ENCODE measurements at places on chromosomes 5 and 9.

DNA sequence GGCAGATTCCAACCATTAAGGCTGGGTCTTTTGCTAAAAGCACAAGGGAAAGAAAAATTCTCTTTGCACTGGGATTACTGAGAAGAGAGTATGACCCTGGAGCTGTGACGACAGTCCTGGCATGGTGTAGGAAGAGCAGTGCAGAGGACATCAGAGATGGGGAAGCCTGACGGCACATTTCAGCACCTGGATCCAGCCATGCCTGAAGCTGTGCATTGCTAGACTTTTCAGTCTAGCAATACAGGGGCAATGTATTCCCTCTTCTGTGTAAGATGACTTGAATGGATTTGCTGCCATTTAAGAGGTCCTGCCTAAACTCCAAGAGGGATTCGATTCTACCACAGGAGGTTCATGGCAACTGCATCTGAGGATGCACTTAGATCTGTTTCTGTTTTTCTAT lies 12.3 kb upstream of the MRNIP start:
- DNase-seq, result no peak

GRCh38 chr9:88809355-88810161 lies 181.7 kb upstream of the S1PR3 start:
- no peak for DNase-seq

DNA sequence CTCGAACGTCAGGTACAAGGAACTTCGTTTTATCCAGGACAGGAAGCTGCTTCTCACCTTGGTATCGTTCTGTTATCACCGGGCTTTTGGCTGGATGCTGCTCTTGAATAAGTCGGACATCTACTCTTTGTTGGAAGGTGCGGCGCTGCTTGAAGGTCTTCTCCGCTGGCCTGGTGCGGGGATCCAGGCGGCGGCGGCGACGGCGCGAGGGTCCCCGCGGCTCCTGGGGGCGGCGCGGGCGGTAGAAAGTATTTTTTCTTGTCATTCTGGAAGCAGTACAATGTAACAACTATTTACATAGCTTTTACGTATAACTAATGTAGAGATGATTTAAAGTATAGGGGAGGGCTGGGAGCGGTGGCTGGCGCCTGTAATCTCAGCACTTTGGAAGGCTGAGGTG lies 52.3 kb downstream of the ACER2 start:
- no peak for DNase-seq

- no peak for DNase-seq
Observed at GRCh38 chr5:72224946-72225463, 95.0 kb downstream of the MRPS27 start.

DNA sequence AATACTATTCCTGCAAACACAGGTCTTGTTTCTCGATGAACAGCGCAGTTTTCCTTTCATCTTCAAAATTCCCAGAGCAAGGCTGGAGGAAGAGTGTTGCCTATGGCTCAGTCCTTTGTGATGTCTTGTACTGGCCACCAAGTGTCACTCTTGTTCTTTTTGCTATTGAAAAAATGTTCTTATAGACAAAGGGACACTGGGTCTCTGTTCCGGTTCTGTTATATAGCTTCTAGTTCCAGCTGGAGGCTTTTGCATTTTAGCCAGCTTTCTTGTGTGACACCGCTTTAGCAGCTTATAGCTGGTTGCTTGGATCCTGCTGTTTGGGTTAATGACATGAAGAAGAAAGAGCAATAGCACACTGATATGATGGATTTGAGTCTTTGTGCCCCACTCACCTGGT lies 343.7 kb upstream of the KCNN2 start:
- DNase-seq, result peak; percentile 7

DNA sequence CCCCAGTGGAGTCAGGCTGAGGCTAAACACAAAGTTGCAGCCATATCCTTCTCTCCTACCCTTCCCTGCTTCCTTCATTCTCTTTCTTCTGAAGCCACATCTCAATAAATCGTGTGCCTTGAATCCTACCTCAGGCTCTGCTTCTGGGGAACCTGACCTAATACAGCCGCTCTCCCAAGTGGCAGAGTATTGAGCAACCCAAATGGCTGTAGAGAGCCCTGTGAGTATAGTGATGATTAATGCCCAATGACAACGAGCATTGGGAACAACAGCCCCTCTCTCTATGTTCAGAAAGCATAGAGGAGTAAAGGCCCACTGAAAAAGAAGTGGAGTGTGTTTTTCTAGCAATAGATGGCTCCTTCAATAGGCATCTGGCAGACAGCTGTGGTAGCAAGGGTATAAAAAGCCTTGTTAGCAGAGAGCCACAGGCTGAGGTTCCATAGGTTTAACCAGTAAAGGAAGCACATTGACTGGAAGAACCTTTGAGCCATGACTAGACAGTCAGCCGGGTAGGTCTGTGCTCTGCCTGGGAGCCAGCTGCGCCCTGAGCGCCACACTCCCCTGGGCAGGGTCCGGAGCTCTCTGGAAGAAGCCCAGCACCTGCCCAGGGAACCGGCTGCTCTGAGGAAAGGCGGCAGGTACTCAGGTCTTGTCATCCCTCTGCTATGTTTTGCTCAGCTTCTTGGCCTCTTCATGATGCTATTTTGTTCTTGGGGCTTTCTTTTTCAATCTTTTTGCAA lies 22.6 kb upstream of the HSPA9 start:
- no peak for DNase-seq

DNA sequence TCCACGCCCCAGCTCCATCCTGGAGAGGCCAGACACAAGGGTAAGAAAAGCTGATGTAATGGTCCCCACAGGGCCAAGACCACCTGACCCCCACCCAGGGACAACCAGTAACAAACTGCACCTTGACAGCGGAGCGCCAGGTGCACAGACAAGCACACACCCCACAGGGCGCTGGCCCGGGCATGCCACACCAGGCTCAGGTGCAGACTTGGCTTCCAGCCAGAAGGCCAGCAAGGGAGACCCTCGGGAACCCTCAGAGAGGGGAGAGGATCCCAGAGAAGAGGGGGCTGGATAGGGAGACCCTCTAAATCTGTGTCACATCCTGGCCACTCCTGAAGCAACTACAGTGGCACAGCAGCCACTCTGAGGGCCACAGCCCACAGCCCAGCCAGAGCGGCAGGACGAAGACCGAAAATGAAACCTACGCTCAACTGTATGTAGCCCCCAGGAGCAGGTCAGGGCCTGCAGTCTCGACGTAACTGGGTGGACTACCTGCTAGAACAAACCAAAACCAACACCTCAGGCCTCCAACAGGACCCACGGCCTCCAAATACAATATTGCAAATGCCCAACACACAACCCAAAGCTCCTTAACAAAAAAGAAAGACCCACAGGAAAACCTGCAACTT lies 18.5 kb downstream of the CAMSAP1 start:
- DNase-seq, result no peak

DNA sequence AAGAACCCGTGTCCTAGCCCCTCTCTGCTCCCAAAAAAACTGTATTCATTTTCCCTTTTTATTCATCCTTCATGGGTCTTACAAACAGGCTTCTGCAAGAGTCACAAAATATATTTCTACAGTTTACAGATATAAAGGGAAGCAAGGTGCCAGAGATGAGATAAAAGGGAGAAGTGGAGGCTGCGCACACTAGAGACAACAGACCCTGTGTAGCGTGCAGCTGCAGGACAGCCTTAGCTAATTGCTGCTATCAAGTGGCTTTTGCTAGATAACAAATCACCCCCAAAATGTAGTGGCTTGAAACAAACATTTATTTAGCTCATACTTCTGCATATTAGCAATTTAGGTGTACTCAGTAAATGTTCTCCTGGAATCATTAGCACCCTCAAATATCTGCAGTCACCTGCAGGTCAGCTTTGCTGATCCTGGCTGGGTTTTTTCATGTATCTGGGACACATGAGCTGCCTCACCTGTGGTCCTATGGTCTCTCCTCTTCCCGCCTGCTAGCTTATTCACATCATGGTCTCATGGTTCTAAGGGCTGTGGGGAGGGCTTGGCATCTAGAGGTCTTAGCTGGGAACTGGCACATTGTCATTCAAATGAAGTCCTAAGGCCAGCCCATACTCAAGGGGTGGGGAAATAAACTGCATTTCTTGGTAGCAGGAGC lies 29.4 kb downstream of the ARHGEF37 start:
- DNase-seq, result no peak

- no peak for DNase-seq
Observed at GRCh38 chr5:158832731-158833130, 267.0 kb downstream of the EBF1 start.

- no peak for DNase-seq
Observed at GRCh38 chr5:6850106-6850432, 136.8 kb downstream of the TENT4A start.

DNA sequence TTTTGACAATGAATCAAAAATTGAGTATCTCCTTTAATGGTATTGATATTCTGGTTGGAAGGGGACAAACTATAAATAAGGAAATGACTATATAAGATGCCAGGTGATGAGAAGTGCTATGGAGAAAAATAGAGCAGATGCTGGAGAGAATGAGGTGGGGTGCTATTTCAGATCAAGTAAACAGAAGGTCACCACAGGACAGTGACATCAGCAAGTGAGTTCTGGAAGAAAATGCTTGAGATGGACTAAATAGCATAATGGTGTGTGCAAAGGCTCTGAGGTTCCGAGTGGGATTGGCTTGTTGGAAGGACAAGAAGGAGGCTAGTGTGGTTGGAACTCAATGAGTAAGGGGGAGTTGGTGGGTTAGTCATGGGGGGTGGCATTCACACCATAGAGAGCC lies 157.5 kb upstream of the SGCD start:
- DNase-seq, result no peak

DNA sequence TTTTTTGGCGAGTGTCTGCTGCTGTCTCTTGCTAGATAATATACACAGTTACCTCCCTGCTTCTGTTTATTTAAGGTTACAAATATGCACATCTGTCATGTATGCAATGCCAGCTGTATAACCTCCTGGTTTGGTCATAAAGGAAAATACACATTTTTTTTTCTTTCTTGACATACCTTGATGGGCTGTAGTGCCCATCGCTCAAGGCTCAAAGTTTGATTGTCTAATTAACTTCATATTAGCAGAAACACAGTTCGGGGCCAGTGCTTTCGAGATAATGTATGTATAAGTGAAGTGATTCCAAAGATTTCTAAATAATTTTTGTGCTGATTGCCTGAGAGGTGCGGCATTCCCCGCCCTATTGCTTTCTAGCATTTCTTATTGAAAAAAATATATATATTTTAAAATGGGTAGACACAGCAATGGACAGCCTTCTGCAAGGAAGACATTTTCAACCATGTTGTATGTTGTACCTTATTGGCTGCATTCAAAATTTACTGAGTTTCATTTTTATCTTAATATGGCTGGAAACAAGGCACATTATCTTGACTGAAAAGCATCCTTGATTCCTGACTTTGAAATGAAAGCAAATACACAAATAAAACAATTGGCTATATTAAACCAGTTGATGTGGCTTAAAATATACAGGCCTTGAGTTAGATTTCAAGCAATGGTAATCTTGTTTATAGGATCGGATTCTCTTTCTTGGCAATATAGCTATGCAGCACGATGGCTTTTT lies 206.2 kb downstream of the MEF2C start:
- no peak for DNase-seq

DNA sequence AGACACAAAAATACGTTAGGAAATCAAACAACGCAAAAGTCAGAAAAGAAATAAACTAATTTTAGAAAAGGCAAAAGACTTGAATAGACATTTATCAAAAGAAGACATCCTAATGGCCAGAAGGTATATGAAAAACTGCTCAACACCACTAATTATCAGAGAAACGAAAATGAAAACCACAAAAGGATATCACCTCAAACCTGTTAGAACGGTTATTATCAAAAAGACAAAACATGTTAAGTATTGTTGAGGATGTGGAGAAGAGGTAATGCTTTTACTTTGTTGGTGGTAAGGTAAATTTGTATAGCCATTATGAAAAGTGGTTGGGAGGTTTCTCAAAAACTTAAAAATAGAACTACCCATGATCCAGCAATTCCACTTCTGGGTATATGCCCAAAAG lies 230.0 kb upstream of the RGMB start:
- no peak for DNase-seq

- DNase-seq, result no peak
Observed at GRCh38 chr5:113474100-113474728, 14.0 kb downstream of the MCC start.

GRCh38 chr5:124583469-124584350 lies 162.7 kb downstream of the ZNF608 start:
- no peak for DNase-seq

DNA sequence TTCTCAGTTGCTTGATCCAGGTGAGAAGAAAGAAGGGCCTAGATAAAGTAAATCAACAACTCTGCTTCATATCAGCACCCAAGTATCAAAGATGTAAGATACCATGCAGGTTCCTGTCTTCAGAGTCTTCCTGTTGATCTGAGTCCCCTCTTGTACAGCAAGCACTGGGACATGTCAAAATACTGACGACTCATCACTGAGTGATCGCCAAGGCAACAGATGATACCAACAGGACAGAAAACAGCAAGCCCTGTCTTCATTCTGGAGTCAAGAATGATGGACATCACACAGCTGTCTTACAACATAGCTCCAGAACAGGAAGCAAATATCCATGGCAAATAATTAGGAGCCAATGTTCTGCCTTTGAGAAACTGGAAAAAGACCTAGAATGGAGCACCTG lies 83.7 kb downstream of the TARS1 start:
- no peak for DNase-seq

GRCh38 chr5:178989311-178989710 lies 5.8 kb downstream of the GRM6 start:
- no peak for DNase-seq

DNA sequence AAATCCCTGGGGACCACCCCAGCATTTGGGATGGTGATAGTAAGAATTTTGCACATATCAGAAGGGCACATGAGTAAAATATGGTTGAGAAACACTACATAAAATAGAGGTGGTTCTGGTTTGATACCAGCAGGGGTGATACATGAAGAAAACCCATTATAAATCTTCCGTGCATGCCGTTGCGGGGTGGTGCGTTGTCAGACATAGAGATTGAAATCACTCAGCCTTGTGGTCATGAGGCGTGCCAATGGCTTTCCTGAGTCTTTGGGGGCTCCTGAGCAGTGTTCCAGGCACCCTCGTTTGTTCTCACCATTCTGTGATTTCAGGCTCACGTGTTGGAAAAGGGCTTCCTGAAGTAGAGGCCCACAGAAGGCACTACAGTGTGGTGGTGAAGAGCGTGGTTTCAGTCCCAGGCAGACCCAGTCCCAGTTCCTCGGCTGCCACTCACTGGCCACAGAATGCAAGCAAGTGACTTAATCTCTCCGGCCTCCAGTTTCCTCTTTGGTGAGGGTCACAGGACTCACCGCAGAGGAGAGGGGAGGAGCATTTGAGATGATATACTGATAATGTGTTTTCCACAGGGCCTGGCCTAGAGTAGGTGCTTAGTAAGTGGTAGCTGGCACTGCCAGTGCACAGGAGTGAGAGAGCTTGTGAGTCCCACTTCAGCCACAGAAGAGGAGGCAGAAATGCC lies 20.5 kb upstream of the GLRX start:
- DNase-seq, result no peak

GRCh38 chr9:22044583-22044982 lies 35.5 kb upstream of the CDKN2B start:
- DNase-seq, result no peak
